CD4-positive, alpha-beta T cell treated with Interleukin-17A for 1 hour (primary cell): ENCODE measurements at places on chromosomes 3 and 15.

DNA sequence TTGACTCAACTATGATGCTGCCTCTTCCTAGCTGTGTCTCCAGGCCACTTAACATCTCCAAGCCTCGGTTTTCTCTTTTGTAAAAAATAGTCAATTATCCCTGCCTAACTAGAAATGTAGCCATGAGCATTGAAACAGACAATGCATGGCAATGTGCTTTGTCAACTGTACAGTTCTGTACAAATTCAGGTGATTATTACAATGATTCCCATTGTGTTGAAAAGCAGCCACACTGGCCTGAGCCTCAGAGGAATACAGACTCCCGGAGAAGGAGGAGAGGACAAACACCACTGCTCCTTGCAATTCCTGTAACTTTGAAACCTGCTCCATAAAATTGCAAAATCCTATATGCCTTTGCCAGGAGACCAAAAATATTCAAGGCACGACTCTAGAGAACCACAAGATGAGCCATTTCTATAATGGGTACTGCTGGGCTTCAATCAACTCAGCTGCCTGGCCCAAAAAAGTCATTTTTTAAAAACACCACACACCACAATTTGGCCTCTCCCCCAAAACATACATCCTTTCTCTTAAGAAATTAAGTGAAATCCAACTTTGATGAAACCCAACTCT lies 28.6 kb downstream of the DAPK2 start:
- DNase-seq = no peak

DNA sequence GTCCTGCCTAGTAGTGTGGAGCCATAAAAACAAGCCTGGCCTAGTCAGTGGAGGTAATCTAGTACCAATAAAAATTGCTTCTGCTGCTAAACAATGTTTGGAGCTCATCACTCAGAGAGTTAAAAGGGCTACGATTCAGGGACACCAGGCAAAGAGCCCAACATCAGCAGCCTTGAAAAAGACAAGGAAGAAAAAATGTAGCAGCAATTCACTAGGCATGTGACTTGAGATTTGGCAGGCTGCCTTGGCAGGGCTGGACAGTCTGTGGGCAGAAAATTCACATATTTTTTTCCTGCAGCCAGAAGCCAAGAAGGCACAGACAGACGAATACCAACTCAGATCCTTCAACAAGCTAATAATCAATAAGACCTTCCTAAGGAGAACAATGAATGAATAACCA lies 47.2 kb downstream of the IGSF11 start:
- DNase-seq = no peak

- no peak for DNase-seq
Measured at GRCh38 chr3:60992395-60992794, 258.9 kb downstream of the FHIT start.

- no peak for DNase-seq
Measured at GRCh38 chr3:136644212-136644611, 108.0 kb downstream of the STAG1 start.

GRCh38 chr3:106631373-106632108 lies 745.7 kb upstream of the CCDC54 start:
- DNase-seq = no peak

DNA sequence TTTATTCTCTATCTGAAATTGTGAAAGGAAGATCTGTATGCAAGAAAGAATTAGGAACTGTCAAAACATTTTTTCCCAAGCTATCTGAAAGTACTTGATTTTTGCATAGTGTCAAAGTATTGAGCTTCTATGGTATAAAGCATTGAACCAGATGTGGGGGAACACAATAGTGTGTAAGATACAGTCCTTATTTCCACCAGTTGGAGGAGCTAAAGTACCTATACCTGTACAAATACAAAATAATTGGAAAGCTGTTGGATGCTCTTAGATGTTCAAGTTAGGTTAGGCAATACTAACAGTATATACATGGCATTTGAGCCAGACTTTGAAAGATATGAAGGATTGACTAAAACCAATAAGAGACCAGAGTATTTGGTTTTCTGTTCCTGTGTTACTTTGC lies 148.4 kb downstream of the B3GALNT1 start:
- no peak for DNase-seq

GRCh38 chr3:169455472-169455871 lies 208.0 kb downstream of the MECOM start:
- no peak for DNase-seq

DNA sequence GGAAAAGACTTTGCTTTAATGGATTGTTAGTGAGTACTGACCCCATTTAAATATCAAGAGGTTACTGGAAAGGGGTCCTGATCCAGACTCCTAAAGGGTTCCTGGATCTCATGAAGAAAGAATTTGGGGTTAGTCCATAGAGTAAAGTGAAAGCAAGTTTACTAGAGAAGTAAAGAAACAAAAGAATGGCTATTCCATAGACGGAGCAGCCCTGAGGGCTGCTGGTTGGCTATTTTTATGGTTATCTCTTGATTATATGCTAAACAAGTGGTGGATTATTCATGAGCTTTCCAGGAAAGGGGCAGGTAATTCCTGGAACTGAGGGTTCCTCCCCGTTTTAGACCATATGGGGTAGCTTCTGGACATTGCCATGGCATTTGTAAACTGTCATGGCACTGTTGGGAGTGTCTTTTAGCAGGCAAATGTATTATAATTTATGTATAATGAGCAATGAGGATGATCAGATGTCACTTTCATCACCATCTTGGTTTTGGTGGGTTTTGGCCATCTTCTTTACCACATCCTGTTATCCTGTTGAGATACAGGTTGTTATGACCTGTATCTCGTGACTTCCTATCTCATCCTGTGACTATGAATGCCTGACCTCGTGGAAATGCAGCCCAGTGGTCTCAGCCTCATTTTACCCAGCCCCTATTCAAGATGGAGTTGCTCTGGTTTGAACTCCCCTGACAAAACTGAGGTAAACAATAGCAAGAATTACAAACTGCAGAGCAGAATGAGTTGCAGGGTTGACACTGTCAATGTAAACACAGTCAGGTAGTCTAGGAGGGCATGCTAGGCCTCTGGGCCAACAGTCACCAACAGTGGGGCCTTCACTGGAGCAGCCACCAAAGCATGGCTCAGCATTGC lies 10.3 kb upstream of the GPR160 start:
- DNase-seq = peak; percentile 22

GRCh38 chr3:5012367-5012766 lies 33.1 kb downstream of the BHLHE40 start:
- DNase-seq = no peak

DNA sequence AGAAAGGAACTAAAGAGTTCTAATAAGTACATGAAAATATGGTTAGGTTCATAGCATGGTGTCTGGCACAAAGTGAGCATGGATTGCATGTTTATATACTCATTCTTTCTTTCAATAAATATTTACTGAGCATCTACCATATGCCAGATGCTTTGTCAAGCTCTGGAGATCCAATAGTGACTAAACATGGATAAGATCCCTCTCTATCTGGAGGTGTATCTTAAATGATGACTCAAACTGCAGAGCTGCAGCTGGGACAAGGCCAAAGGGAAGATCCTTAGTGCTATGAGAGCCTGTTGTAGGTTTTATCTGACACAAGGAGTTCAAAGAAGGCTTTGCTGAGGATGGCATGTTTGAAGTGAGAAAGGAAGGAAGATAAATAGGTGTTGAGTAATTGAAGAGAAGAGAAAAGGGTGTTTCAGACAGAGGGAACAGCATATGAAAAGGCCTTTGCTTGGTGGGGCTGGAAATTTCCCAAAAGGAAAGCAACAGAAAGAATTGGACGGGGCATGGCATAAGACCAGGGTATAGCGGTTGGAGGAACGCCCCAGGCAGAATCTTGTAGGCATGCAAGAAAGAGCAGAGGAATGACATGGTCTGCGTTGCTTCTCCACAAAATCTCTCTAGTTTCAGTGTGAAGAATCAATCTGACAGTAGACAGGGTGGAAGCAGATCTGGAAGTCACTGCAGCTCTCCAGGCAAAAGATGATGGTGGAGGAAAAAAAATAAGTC lies 239.9 kb upstream of the LRTM1 start:
- DNase-seq = no peak

DNA sequence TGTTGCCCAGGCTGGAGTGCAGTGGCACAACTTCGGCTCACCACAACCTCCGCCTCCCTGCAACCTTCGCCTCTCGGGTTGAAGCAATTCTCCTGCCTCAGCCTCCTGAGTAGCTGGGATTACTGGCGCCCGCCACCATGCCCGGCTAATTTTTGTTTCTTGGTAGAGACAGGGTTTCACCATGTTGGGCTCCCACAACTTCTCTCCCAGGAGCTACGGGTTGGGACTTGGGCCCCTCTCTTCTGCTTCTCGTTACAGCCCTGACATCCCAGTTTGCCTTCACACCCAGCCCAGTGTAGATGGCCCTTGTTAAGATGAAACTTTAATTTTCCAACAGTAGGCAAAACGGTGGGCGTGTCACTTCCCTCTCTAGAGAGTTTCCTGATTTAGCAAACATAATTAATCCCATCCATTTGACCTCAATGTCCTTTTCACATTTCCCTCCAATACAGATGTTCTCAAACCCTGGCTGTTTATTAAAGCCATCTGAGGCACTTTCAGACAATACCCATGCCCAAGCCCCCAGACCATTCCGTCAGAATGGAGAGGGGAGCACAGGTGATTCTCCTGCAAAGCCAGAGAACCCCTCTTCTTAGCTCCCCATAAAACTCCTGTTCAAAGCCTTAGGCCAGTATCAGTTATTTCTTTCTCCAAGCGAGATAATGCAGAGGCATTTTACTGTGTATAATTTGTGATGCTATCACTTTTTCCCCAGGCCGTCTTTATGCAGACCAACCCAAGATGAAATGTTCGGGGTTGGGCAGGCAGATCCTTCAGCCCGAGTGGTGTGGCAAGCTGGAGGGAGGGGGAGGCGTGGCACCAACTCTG lies 245.7 kb downstream of the XXYLT1 start:
- DNase-seq = no peak

DNA sequence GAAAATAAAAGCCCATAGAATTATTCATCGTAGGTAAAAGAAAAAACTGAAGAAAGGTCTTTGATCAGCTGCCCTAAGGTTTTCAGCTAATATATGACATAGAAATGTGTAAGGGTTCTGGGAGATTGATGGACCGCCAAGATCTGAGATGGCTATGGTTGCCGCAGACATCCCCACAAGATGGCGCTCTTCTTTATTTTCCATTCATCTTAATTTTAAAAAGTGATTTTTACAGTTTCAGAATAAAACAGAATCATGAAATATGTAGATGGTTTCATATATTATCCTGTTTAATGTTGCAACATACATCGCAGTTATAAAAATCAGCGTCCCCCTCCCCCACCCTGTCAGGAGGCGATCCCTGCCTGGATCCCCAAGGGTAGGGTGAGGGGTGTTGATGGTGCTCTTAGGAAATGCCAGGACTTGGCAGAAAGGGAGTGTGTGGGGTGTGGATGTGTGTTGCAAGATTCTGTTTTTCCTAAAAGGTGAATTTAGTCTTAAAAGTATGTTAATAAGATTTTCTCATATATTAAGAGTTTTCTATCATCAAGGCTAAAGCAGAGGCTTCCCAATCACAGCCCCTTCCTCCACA lies 68.8 kb downstream of the ANXA2 start:
- peak; percentile 29 for DNase-seq

DNA sequence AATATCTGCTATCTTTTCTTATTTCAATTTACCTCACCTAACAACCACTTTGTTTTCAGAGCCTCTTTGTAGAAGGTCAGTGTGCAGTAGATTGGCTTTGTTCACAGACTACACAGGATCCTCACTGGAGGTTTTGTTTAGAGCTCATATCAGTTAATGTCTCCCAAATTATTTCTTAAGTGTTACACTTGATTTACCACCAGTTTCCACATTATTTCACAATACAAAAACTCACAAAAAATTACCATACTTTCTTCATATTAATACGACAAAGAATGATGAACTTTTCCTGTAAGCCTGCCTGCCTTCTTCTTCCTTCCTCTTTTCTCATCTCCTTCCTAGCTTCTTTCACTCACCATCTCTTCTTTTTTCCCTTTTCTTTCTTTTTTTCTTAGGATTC lies 133.3 kb downstream of the ALCAM start:
- DNase-seq = no peak

DNA sequence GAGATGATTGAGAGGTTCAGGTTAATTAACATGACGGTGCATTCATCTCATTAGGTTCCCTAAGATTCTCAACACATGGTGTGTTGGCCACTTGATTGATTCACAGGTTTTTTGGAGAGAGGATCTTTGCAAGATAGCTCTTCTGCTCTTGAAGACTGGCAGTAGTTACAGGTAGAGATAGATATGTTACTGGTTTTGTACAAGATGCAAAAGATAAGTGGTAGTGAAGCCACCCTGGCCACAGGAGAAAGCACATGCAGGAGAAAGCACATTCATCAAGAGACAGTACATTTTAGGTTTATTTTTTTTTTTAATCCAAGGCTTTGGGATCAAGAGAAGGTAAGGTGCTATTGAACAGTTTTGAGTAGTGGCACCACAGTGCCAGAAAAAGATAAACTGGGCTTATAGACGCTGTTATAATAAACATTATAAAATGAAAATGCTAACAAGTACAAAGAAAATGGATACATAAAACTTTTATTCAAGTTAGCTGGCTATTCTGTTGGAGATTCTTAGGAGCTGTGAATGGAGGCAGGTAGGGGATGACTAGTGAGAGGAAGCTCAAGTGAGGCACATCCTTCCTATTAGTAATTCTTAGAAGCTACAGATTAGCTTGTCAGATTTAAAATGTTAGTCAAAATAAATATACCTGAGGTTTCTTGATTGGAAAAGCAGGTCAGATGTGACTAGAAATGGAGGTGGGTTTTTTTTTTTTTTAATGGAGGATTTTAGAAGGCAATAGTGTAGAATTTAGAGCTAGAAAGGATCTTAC lies 10.8 kb downstream of the SELENOT start:
- no peak for DNase-seq

DNA sequence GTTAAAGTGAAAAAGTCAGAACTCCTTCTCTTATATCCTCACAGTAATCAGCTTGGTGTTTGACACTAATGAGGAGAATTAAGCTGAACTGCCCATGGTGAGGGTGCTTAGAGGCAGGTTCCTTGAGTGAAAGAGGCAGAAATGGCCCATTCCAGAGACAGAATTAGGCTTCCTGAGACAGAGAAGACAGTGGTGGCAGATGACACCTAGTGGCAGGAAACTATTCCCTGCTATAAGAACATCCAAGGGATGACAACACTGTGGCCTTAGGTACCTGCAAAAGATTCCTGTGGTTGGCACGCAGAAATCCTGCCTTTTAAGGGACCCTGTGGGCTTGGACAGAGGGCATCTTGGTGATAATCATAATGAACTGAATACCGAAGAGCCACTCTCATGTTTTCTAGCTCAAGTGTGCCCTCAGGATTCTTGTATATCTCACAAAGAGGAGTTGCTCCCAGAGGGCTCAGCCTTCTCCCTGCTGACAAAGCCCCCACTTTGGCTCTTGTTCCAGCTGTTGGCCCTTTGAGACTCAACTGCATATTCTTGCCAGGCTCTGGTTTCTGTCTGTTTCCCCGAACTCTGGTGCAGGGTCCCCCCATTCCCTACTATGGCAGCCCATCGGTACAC lies 56.0 kb downstream of the KBTBD12 start:
- DNase-seq = peak; percentile 17

GRCh38 chr15:59594991-59595390 lies 16.6 kb upstream of the GCNT3 start:
- no peak for DNase-seq
